Tongue (tissue), 3 donors: ENCODE measurements at places on chromosomes 5 and 9.

- no peak for DNase-seq
Measured at GRCh38 chr9:81680506-81680905, 8.8 kb downstream of the TLE1 start.

- peak; percentile 62 for DNase-seq
Measured at GRCh38 chr5:134226441-134227192, 744 bp upstream of the PPP2CA start.

- DNase-seq: no peak
Measured at GRCh38 chr5:35880156-35880555, 23.5 kb downstream of the IL7R start.

DNA sequence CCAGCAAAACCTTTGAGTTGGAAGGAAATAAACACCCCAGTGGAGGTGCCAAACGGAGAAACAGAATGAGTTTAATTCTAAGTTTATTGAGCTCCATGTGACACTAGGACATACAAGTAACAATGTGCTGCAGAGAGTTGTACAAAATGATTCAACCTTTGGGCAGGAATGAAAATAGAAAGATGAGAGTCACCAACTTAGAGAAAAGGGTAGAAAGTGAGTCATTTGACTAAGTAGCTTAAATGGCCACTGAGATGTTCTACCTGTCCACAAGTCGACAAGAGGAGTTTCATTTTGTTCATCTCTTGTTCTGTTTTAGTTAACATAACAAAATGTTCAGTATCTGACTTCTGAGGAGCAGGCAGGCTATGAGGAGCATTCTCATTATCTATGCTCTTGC is 284.7 kb downstream of the NR2F1-AS1 start:
- DNase-seq: no peak

GRCh38 chr9:121141306-121141705 is 60.4 kb downstream of the RAB14 start:
- no peak for DNase-seq
